ENCODE measurements at places on chromosomes 5 and 9.

DNA sequence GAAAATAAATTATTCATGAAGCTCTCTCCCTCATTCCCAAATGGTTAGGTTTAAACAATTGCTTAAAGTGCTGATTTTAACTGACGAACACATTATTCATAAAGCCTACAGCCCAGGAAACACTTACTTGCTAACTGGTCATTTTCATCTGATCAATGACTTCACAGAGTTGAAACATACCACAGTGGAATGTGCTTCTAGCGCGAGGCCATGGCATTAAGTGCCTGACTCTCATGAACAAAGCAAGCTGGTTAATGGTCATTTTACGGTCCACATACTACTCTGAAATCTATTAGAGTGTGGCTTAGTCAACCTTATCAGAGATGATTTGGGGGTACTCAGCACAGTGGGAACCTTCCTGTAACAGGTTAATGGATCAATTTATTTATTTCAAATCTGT, 114.6 kb downstream of the MED27 start:
- no peak for DNase-seq

DNA sequence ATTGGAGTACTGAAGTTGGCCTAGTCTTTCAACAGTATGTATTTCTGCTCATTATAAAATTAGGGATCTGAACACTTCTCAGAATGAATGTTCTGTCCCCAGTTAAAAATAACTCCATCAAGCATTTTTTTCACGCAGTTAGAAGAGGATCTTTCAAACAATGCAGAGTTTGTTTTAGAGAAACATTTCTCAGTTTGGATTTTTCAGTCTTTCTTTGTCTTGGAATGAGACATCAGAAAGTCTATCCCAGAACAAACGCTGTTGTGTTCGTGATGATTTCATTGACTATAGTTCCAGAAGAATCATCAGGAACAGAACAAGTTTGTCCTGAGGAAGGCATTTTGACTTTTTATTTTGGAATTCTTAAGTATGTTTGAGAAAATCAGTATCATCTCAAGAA, 218.7 kb downstream of the ARRDC3 start:
- no peak for DNase-seq

DNA sequence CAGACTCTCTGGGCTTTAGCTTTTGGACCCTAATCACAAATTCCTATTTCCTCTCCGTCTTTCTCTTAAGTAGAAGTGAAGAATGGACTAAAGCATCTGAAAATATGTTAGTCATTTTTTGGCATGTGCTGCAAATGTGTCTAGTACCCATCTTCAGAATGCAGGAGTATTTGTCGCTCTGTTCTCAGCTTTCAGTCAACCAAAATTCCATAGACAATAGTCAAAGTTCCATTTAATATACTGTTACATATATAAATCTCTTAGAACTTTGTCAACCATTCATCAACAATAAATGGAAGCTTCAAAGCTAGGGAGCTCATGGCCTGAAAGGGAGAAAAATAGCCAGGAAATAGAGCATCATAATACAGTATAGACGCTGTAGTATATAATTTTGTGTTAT, 509.4 kb downstream of the BNC2 start:
- no peak for DNase-seq

- DNase-seq = no peak
Measured at GRCh38 chr9:124180557-124180956, 77.2 kb upstream of the NEK6 start.

DNA sequence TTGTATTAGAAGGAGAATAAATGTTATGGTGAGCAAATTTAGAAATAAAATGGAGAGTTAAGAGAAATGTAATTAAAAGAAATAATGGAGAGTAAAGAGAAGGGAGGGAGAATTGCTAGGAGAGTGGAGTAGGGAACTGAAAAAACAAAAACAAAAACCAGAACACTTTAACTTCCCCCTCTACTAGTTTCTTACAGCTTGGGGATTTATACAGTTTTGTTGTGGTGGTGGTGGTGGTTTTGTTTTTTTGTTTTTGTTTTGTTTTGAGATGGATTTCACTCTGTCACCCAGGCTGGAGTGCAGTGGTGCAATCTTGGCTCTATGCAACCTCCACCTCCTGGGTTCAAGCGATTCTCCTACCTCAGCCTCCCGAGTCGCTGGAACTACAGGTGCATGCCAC, 322.4 kb downstream of the TMEM167A start:
- no peak for DNase-seq

- DNase-seq = no peak
Measured at GRCh38 chr5:125219710-125220109, 473.3 kb upstream of the ZNF608 start.

DNA sequence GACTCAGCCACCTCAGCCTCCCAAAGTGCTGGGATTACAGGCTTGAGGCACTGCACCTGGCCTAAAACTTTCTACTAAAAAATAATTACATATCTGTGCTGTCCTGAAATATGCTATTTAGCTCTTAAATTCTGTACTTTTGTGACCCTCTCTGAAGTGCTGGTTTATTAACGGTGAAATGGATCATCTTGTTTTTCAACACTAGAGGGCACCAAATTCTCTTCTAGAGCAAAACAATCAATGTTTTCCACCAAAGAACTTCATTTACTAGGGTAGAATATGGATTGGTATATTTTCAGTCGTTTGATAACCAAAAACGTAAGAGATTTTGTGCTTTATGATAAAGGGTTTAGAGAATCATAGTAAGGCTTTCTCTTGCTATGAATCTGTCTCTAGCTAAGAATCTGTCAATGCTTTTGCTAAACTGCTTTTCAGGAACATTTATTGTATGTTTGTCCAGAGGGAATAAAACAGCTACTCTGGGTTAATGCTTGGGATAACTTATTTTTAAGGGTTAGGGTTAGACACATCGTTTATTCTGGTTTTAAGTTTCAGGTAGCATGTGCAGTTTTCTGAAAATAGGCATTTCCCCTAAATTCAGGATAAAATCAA, 63.6 kb downstream of the RNF180 start:
- no peak for DNase-seq

DNA sequence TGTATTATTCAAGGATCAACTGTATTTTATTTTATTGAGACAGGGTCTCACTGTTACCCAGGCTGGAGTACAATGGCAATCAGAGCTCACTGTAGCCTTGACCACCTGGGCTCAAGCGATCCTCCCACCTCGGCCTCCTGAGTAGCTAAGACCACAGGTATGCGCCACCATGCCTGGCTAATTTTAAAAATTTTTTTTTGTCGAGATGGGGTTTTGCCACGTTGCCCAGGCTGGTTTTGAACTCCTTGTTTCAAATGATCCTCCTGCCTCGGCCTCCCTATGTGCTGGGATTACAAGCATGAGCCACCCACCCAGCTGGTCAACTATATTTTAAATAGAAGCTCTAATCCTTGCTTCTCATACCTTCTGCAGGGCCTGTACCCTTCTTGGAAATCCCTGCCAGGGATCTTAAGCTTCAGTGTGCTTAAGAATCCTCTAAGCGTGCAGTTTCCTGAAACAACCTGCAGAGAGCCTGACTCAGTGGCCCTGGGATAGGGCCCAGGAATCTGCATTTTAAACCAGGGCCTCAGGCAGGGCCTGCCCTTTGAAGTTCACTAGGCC, 2.9 kb downstream of the AKNA start:
- DNase-seq = no peak

DNA sequence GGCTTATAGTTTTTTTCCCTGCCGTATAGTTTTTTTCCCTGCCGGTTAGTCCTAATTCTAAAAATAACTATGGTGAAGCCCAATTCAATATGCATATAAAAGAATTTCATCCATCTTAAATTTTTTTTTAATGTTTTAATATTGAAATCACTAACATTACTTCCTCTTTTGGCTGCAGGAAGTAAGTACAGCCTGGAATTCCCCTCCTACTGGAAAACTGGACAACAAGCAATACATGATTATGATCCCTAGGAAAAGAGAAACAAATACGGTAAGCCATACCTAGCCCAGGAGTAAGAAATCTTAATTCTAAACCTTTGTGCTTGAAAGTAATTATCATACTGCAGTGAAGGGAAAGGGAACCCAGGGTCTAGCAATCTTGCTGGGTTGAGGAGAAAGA, 119.0 kb downstream of the NR3C1 start:
- DNase-seq = no peak

- no peak for DNase-seq
Measured at GRCh38 chr9:79617395-79617794, 45.6 kb downstream of the TLE4 start.

GRCh38 chr9:134891053-134891452, 10.4 kb downstream of the FCN2 start:
- no peak for DNase-seq

GRCh38 chr9:125747053-125747764, at the start of gene PBX3:
Gene PBX3, plus strand, starts transcription at chr9:125747373.
- peak; percentile 20 for DNase-seq

DNA sequence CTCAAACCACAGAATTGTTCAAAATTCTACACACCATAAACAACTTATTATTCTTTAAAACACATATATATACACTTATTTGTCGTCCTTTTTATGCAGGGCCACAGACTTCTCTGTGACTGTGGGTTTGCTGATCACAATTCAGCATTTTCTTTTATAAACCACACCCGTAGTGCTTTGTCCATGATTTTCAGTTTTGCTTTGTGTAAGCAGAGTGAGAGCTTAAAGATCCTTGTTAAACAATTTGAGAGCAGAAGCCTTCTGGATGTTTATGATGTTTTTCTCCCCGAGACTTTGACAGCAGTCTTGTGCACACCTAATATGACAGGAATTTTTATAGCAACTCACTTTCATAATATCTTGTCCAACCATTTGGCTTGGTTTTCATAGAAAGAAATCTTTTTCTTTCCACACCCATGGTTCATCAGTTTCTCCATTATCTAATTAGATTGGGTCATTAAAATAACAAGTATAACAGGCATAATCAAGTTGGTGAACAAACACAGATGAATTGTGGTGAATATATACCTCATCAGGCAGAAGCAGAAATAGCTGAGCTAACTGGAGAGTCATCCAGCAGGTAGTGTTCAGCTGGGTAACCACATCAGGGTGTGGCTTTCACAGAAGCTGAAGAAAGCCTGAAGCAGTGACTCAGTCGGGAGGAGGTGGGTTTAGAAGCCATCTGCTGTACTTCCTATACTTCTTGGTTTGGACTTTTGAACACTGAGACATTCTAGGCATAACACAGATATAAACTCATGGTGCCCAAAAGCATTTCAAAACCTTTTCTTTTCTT, 232.8 kb downstream of the DOCK8 start:
- DNase-seq = peak; percentile 42

DNA sequence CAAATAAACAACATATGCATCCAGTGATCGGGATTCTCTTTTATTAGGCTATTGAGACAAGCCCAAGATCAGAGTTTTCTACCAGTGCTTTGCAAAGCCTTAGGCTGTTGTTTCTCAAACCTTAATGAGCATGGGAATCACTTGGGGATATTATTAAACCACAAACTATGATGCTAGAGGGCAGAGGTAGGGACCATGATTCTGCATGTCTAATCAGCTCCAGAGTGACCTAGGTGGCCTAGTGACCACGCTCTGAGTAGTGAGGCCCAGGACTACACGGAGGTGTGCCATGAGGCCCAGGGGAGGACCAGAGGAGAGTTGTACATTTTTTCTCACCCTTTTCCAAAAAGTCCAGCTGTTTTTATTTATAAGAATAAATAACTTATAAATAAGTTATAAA, 298.5 kb upstream of the TLE4 start:
- DNase-seq = no peak

DNA sequence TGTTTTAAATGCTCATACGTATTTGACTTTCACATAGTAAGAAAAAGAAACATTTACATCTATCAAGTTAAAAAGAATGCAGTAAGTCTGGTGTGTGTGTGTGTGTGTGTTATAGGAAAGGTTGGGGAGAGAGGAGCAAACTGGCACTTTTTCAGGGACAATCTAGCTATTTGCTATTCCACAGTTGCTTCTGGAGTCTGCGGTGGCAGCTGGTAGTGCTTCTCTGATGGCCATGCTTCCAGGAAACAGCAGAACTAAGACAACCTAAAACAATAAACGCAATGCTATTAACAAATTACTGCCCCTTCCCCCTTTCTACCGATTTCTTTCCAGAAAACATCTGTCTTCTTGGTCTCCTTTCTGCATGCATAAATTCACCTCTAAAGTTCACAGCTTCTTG, 70.0 kb upstream of the CDH10 start:
- no peak for DNase-seq

DNA sequence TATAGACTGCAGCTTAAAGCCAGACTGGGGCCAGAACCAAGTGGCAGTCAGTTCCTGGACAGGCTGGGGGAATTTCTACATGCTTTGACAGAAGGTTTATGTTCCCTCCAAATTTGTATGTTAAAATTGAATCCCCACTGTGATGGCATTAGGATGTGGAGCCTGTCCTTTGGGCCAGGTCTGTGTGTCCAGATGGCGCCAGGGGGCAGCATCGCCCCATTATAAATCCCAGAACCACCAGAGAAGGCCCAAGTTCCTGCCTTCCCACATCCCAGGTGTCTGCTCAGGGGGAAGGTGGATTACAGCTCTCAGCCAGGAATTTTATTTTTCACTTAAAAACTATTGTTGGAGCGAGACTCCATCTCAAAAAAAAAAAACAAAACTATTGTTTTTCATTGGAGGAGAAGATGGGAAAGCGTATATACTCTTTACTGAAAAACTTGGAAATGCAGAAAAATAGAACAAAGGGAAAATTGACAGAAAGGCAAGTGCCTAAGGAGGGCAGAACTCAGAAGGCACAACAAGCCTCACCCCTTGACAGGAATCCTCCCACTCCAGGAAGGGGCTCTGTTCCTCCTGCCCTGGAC, 5.0 kb downstream of the IL3 start:
- no peak for DNase-seq

- DNase-seq = no peak
Measured at GRCh38 chr9:100725371-100725770, 147.5 kb downstream of the CAVIN4 start.

DNA sequence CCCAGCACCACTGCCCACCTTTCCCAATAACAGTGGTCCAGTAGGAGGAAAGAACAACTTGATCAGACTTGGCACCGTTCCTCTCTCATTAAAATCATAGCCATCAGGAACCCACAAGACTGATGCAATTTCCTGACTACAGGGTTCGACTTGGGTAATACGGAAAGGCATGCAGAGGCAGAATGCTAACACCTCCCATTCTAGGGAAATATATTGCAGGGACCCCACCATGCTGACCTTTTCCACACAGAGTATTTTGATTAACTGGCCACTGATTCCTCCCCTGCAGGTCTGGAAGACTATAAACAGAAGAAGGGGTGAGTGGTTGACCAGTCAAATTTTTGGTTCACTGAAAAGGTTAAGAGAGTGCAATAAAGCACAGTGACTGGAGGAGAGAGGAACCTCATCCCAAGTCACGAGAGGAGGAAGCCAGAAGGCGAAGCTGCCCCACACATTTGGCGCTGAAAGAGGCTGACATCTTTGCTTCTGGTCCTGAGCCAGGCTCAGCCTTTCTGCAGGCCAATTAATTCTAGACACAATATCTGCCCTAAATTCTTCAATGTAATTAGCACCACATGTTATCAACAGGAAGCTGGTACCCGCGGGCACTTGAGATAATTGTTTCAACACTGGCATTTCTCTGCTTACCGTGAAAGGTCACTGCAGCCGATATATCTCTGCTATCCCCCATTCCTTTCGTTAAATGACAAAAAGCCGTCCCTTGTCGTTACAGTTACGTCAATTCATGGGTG, 64.7 kb upstream of the SPOCK1 start:
- no peak for DNase-seq

- DNase-seq = no peak
Measured at GRCh38 chr9:80701061-80701460, 988.3 kb downstream of the TLE1 start.

- DNase-seq = no peak
Measured at GRCh38 chr9:83639266-83639665, 16.3 kb downstream of the IDNK start.

All from activated CD8-positive, alpha-beta memory T cell treated with anti-CD3 and anti-CD28 coated beads for 4 hours (primary cell).